ENCODE measurements at places on chromosomes 2 and 18. TPM values are rescaled to one million over a fixed set of nuclear protein-coding genes. Genes with fewer than 3 reads are reported as not detected.

UNC80 gene
- 2.1 TPM for total RNA-seq

MYL1 gene
- total RNA-seq: 17.5 TPM

CCDC195 gene
- not detected for total RNA-seq

DNA sequence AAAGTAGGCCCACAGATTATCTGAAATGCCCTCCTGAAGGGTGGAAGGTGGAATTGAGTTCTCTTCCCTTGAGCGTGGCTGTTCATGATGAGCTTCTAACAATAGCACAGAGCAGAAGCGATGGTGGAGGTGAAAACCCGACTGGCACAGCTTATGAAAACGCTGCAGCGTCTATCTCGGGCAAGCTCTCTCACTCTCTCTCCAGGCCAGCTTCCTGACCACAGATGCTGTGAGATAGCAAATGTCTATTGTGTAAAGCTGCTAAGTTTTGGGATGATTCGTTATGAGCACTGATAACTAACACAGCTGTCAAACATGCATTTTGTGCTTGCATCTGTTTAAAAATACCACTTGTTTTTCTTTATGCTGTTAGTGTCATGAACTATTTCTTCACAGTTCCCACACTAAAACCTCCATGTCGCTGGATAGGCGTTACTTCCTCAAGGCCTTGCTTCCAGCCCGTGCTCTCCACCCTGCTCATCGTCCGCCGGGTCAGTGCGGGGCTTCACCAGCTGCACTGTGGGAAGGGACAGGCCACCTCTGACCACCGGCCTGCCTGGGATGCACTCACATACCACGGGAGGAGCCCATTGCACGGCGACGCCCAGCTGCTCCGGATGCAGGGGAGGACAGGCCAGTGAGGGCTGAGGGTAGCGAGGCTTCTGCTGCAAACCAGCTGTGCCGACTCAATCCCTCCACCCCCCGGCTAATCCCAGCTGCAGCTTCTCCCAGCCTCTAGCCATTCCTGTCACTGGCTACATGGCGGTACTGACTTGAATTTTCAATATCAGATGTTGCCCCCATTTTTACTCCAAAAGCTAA, 60.0 kb upstream of the OTOS start:
- peak; percentile 58 for DNase-seq

- DNase-seq: no peak
Observed at GRCh38 chr2:30180226-30180625, 33.4 kb downstream of the YPEL5 start.
